ENCODE measurements at places on chromosomes 16 and 17. TPM values are rescaled to one million over a fixed set of nuclear protein-coding genes. Genes with fewer than 3 reads are reported as not detected.
A peak's percentile ranks its signal among the peaks of the same experiment; 100 is the strongest.

DNA sequence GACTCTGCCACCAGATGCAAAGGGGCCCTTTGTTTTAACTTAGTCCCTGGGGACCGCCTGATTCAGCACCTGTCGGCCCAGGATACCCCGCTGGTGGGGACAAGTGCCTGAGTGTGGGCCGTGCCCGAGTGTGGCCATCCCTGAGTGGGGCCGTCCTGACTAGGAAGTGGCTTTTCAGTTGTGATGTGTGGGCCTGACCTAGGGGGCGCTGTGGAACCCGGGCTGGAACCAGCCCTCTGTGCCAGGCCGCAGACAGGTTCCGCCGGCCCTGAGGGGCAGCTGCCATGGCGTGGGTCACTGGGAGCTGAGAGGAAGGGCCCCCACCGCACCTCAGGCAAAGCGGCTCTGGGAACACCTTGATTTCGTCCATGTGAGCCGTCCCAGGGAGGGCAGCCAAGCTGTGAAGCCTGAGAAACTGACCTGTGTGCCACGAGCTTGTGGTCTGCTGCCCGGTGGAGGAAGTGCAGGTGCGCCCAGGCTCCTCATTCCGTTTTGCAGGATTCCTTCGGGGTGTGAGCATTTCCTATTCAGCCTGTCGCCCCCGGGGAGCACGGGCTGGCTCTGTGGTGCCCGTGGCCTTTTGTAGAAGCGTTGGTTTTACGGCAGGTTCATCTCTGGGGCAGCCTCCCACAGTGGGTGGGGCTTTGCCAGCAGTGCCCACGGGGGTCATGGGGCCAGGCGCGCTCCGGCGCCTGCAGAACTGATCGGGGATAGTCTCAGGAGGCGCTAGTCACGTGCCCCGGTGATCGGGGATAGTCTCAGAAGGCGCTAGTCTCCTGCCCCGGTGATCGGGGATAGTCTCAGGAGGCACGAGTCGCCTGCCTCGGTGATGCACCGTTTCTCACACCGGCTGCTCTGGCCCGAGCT is 5.3 kb downstream of the RPL13 start:
- no peak for DNase-seq

DNA sequence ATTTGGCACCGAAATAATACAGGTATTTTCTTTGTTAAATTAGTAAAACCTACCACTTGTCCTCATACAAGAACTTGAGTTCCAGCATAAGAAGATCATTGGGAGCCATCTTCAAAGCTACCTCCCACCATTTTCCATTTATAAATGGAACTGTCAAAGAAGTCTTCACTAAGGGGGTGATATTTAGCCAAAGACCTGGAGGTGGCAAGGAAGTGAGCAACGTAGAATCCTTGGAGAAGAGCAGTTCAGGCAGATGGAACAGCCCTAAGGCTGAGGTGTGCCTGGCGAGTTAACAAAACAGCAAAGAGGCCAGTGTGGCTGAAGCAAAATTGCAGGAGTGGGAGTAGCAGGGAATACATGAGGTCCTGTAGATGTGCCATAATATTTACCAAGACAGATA is 1.8 kb downstream of the KCNJ16 start:
- DNase-seq = no peak

GRCh38 chr17:34638526-34639260 is 59.3 kb downstream of the TMEM132E start:
- DNase-seq = no peak

GRCh38 chr17:36000732-36001109 is 632 bp downstream of the CCL15 start:
- DNase-seq = no peak

DNA sequence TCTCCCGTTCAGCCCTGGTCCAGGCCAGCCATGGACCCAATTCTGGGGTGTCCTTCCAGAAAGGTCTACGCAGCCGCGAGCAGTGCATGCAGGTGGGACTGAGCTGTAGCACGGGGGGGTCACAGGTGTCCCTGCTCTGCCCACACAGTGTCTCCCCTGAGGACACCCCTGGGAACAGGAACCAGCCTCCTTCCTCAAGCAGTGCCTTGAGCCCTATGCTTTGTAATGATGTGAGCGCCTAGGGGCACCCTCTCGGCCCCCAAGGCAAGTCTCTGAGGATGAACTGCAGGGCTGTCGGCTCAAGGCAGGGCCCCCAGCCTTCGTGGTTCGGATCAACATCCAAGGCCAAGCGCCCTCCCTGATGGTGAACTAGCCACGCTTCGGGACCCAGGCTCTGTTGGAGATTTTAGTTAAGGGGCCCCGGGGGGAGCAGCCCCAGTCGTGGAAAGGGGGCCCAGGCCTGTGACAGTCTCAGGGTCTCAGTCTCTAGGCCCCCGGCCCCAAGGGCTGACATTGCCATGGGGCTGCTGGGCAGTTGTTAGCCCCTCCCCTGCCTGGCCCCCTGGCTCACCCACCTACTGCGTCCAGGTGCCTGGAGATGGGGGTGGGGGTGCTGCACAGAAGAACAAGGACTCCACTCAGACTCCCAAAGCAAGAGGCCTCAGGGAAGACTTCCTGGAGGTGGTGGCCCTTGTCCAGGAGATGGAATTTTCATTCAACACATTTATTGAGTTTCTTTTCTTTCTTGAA is 2.3 kb downstream of the IL17C start:
- DNase-seq = no peak

DNA sequence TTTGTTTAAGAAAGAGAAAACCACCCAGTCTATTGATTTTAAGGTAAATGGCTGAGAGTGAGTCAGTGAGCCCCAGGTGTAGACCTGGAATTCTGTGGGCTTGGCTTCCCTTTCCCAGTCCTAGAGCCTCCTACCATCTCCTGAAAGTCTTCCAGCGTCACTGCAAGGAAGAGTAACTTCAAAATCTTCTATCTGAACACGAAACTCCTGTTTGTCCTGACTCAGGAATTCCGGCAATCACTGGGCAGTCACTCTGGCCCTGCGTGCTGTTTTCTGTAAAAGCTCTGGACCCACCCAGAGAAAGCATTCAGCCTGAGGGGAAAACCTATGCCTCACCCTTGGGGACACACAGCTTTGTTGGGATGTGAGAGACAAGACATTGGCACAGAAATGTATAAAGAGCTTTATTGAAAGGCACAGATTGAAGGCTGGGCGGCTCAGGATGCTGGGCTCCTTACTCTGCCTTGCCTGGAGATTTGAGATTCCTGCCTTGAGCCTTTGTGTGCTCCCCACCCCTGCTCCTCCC is 15.9 kb downstream of the MINK1 start:
- no peak for DNase-seq

DNA sequence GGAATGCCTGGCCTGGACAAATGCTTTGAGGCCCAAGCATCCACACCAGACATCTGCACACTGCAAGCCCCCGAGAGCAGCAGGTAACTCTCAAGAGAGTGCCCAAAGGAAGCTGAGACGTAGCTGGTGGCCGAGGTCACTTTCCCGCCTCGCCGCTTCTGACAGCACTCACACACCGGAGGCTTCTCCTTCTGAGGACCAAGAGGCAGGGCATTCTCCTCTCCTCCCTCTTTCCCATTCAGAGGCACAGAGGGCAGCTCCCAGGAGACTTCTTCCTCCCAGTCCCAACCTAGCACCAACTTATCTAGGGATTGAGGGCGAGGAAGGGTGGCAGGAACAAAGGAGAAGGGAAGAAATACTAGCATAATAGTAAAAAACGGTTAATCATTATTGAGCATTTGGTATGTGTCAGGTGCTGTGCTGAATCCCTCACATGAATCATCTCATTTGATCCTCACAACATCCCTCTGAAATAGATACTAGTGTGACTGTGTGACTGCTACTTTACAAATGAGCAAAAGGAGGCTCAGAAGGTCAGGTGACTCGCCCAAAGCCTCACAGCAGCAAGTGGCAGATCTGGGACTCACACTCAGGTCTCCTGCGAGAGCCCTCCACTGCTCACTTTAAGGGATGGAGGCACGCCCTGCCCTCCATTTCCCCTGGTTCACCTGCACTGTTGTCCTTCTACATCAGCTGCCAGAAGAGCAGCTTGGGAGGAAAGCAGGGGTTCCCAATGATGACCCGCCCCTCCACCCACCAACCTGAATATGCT is 41.8 kb downstream of the MYO18A start:
- no peak for DNase-seq

GRCh38 chr16:72210555-72210954 is 38.6 kb upstream of the PMFBP1 start:
- DNase-seq = no peak

GRCh38 chr17:3911271-3912053 is 4.8 kb downstream of the P2RX1 start:
- DNase-seq = no peak

- DNase-seq = no peak
Observed at GRCh38 chr17:3963237-3964201, 718 bp downstream of the ATP2A3 start.

GRCh38 chr16:23615805-23616204 is 19.7 kb upstream of the NDUFAB1 start:
- DNase-seq = no peak

- peak; percentile 59 for DNase-seq
Observed at GRCh38 chr17:7204828-7205461, 14.7 kb downstream of the DLG4 start.

- DNase-seq = no peak
Observed at GRCh38 chr16:86667035-86667434, 88.7 kb downstream of the FOXL1 start.

HBA2 gene
- not detected for polyA plus RNA-seq

LYZL6 gene
- polyA plus RNA-seq = not detected

ZSCAN10 gene
- not detected for polyA plus RNA-seq

ZP2 gene
- not detected for polyA plus RNA-seq

NUBP1 gene
- polyA plus RNA-seq = 23.0 TPM

MT4 gene
- polyA plus RNA-seq = not detected

DRC3 gene
- polyA plus RNA-seq = 0.77 TPM

TNFSF13 gene
- polyA plus RNA-seq = 1.0 TPM

ZPBP2 gene
- polyA plus RNA-seq = not detected

GPR179 gene
- polyA plus RNA-seq = not detected
